Ureter (tissue), 1 donor: ENCODE measurements at places on chromosomes 5 and 9. TPM values are rescaled to one million over a fixed set of nuclear protein-coding genes. Genes with fewer than 3 reads are reported as not detected.

Gene IL3
- total RNA-seq, result not detected

Gene SHISAL2B
- total RNA-seq, result not detected

DNA sequence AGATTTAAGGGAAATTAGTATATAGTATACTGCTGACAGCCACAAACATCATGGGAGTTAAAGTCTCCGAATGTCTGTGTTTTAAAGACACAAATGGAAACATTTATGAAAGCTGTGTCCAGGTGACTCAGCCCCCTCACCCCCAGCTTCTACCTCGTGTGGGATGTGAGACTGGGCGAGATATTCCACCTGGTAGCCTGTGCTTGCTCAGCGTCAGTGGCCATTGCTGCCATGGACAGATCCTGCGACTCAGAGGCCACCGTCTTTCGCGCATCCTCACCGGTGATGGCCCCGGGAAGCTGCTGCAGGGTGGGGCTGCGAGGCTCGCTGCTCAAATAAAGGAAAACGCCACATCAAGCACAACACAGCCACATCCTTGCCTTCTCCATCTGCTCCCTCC is 31.2 kb upstream of the EXOC3 start:
- DNase-seq, result no peak

- no peak for DNase-seq
Measured at GRCh38 chr5:146919304-146919703, 40.7 kb upstream of the PPP2R2B start.

Gene PCDHGB4
- 8.0 TPM for total RNA-seq

Gene TMEM232
- total RNA-seq, result 5.7 TPM

DNA sequence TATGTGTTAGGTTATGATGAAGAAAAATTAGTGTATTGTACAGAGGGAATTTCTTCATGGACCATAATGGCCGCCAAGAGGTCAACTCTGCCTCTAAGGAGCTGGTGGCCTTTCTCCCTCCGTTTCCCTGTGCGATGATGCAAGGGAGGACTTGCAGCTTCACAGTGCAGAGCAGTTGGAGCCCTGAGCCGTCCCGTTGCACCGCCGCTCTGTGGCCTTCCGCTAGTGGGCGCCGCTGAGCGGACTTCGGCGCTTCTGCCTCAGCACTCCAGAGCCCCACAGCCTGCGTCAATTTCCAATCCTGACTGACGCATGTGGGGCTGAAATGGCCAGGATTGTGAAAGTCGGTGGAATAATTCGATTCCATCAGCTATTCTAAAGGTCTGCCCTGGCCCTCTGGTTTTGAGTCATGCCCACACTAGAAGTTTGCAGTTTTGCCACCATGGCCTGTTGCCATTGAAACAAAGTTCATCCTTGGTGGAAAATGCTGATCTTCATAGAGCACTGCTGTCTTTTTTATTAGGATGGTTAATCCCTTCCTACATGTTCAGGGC is 22.7 kb upstream of the LECT2 start:
- peak; percentile 59 for DNase-seq

DNA sequence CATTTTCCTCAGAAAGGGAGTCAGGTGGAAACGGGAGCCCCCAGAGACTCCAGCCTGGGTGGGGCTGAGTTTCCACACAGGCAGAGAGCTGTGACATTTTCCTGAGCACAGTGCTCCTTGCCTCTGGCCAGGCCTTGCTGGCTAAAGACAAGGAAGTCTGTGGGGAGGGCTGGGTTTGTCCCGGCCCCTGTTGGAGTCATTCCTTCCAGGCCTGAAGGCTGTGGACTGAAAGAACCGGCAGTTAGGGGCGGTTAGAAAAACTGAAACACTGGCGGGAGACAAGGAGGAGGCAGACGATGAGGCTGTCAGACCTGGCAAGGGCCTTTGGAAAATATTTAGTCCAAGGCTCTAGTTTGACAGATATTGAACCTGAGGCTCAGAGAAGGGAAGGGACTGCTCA is 29.9 kb downstream of the COL15A1 start:
- DNase-seq, result no peak

GRCh38 chr9:6575324-6576034 is 70.0 kb downstream of the GLDC start:
- DNase-seq, result no peak

Gene PFN3
- total RNA-seq, result not detected

DNA sequence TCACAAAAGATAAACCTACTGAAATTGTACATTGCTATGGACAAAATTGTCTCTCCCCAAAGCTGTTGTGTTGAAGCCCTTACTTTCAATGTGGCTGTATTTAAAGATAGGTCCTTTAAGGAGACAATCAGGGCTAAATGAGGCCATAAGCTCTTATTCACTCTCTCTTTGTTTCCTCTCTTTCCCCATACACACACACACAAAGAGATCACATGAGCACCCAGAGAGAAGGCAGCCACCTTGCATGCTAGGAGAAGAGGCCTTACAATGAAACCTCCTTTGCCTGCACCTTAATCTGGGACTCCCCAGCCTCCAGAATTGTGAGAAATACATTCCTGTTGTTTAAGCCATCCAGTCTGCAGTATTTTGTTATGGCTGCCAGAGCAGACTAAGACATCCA is 1295.6 kb upstream of the CDH6 start:
- DNase-seq, result no peak

- DNase-seq, result peak; percentile 72
Measured at GRCh38 chr5:151264113-151264512, 11.1 kb downstream of the GM2A start.

GRCh38 chr5:82684165-82684564 is 393.0 kb downstream of the TMEM167A start:
- DNase-seq, result no peak

Gene GHR
- total RNA-seq, result 3.6 TPM

Gene FOXD1
- total RNA-seq, result 1.1 TPM

GRCh38 chr5:139655727-139656271 is 7.7 kb downstream of the CXXC5 start:
- DNase-seq, result no peak

DNA sequence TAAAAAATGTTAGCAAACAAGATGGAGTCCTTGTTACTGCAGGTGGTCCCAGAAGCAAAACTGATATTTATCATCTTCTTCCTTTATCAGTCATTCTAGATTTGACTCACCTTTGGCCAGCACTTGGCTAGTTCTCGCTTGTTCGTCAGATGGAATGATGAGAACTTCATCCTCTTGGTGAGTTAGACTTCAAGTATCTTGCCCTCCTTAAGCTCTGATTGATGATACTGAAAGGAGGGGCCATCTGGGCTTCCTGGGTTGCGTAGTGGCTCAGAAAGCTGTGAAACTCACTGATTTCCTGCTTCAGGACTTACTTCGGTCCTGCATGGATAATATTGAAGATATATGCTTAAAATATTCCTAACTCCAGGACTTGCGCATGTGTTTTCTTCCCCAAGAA is 1248.2 kb upstream of the CDH9 start:
- no peak for DNase-seq

GRCh38 chr9:113499876-113500497 is 36.5 kb downstream of the RGS3 start:
- no peak for DNase-seq

- no peak for DNase-seq
Measured at GRCh38 chr9:112750764-112751055, 150 bp downstream of the SNX30 start.

GRCh38 chr5:57366744-57367143 is 115.9 kb downstream of the ACTBL2 start:
- no peak for DNase-seq

Gene TNFSF15
- 16.2 TPM for total RNA-seq

Gene SLC28A3
- 4.9 TPM for total RNA-seq

DNA sequence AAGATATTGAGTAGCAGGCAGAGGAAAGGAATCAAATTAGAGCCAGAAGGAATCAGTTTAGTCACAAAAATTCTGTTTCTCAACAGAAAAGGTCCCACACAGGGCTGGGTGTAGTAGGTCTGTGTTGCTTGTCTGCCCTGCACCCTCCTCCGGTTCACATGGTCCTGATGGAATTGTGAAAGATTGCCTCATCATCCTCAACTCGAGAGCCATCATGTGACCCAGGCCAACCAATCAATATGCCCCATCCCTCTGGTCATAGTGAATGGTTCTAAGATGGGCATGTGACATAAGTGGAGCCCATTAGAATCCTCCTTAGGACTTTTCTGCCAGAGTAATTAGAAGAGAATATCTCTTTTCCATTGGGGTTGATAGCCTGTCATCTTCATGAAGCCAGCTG is 56.7 kb upstream of the RAD23B start:
- no peak for DNase-seq
